ENCODE measurements at places on chromosomes 4 and X. TPM values are rescaled to one million over a fixed set of nuclear protein-coding genes. Genes with fewer than 3 reads are reported as not detected.

DNA sequence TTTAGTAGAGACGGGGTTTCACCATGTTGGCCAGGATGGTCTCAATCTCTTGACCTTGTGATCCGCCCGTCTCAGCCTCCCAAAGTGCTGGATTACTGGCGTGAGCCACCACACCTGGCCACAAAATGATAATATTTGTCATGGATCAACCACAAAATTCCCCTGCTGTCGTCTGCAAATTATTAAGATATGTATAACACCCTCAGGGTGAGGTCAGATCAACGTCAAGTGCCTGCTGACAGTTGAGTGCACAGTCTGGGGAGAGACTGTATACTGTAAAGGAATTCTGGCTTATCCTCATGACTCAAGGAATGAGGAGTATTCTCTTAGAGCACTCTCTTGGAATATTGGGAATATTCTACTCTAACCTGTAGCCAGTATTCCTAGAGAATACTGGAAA lies 11.2 kb downstream of the EPGN start:
- DNase-seq = no peak

DNA sequence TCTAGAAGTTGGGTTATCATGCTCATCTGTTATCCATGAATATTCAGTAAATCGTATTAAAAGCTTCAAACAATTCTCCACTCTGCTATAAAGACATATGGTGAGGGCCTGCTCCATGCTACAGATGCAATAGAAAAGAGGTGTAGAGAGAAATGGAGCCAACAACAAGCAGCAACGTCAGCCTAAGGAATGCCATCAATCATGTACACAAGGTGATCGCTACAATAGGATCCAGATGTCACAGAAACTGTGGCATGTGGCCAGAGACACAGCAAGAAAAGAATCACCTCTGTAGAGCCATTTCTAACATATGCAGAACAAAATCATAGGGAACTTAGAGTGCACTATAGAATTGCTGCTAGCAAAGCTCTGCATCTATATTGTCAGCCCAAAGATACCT lies 1188.1 kb downstream of the PCDH7 start:
- DNase-seq = no peak

Gene GPR173
- 12.6 TPM for total RNA-seq

Gene FRMD7
- total RNA-seq = 0.44 TPM

Data from osteocyte (in vitro differentiated cells).